ENCODE measurements at places on chromosomes 11 and 22.

DNA sequence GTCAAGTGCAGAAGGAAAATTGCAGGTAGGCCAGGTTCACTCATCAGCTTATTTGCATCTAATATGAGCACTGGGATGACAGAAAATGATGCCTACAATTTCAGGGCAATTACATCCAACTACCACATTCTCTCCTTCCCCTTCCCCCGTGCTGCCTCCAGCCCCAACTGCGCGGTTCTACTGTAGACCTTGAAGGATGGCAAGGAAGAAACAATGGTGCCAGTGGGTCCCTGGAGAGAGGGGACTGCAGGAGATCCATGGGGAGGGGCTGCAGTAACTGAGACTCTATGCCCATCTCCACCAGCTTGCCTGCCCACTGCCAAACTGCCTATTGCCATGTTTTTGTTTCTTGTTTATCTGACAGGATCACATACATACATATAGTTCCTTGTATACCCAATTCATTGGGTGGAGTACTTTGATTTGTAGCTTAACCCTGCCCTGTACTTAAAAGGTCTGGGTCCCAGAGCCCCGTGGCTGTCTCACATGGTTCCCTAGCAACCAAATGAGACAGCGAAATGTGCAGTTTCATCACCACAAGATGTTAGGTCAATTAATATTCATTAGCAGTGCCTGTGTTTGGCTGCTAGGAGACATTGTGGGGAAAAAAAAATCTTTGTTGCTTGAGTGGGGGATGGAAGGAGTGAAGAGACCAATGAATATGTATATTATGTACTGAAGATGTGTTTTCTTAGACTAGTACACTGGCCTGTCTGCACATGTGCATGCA, 253.5 kb upstream of the PLET1 start:
- DNase-seq, result no peak

GRCh38 chr11:2945031-2945756, 16.0 kb upstream of the PHLDA2 start:
- peak; percentile 46 for DNase-seq

DNA sequence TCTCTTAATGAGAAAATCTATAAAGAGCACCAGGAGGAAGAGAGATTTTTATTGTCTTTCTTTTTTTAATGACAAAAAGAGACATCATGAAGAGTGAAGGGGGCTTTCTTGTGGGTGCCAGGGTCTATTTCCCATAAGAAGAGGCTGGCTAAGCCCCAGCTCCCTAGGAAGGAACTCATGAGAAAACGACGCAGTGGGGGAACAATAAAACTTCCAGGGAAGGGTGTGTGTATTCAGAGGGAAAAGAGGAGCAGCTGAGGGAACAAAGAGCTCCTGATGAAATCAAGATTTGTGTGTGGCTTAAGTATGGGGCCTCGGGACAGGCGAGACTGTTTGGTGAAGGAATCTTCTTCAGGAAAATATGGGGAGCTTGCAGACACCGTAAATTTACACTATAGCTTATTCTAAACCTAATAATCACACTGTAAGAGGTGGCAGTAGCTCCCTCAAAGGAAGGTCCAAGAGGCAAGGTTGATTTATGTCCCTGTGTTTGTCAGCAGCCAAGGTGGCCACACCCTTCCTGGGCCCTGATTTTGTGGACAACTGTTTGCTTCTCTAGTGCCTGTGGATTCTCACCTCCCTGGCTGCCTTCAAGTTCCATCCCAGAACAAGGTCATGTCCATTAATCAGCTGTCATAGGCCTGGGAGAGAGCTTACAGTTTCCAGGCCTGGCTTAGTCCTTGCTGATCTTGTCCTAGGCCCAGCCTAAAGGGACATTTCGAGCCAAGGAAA, 615.7 kb downstream of the INSC start:
- DNase-seq, result no peak

DNA sequence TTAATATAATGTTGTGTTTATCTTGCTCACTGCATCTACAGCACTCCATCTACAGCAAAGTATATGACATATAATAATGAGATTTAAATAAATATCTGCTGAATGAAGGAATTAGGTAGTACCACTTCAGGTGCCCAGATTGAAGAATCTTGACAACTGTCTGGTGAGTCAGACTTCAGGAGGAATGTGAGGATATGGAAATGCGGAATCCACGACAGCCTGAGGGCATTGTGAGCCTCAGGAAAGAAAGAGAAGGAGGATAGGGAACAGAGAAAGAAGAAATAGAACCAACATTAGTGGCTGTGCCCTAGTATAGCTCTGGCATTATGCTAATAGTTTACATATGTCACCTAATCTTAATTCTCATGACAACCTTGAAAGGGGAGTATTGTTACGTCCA, 304.4 kb downstream of the AASDHPPT start:
- no peak for DNase-seq

DNA sequence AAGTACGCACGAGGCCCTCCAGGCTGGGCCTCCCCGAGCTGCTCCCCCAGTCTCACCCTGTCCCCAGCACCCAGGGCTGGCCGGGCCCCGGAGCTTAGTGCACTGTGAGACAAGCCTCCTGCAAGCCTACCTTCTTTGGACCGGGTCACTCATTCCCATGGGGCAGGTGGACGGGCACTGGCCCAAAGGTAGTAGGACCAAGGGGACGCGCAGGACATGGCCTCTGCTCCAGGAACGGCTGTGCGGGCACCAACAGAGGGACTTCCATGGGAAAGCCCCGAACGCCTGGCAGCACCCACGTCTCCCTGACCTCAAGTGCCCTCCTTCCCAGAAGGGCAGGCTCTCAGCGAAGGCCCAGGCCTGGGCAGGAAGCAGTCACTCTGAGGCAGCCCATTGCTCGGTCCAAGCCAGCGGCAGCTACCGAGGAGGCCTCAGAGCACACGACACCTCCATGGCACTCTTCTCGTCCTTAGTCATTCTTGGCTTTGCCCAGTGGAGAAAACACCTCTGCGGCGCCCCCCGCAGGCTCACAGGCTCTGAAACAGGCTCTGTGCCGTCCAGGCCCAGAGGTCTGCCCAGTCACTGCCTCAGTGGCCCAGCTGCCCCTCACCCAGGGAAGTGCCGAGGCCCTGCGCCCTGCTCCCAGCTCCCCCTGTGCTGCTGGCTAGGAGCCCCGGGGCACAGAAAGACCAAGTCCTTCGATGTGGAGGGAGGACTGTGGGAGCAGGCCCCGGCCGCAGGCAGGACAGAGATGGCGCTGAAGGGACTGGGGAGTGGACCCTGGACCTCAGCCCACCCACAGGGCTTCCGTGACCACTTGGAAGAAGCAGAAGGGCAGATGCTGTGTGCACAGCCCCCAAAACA, 3.8 kb downstream of the MOB2 start:
- DNase-seq, result no peak

- no peak for DNase-seq
These were observed 37.0 kb upstream of the LRRC55 start for GRCh38 chr11:57144531-57145320.

GRCh38 chr22:39232246-39232645, 12.5 kb downstream of the PDGFB start:
- DNase-seq, result no peak

GRCh38 chr22:25130462-25130861, 69.2 kb upstream of the CRYBB3 start:
- DNase-seq, result no peak

DNA sequence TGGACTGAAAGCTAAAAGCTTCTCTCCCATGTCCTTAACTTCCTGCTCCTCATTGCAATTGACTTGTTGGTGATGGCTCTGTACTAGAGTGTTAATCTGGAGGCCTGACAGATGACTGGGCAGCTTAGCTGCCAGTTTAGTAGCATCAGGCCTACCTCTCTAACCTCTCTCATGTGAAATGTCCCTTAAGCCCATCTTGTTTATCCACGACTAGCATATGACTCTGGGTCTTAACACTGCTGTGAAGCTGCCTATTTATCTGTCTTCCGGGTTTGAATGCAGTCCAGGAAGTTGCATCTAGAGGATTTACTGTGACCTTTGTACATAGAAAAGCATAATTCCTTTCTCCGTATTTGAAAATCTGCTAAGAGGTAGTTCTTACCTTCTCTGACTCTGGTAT, 85.3 kb upstream of the HORMAD2 start:
- no peak for DNase-seq

DNA sequence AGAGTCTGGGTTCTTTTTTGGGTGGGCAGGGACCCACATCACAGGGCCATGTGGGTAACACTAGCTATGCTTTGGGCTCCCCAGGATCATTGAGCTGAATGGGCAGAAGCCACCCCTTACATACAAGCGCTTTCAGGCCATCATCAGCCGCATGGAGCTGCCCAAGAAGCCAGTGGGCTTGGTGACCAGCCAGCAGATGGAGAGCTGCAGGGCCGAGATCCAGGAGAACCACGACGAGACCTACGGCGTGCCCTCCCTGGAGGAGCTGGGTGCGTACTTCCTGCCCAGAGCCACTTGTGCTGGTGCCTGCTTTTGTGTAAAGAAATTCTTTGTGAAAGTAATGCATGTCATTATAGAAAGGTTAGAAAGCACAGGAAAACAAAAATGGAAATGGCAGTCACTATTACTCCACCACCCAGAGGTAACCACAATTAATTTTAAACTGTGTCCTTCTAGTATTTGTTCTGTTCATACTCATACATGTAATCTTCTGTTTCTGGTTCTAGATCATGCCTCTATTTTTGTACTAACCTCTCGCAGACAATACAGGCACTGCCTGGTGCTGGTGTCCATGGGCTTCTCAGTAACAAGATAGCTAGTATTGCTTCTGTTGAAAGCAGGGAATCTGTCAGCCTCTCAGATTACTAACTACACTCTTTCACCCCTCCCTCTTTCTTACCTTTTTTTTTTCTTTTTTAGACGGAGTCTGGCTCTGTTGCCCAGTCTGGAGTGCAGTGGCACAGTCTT, 13.7 kb downstream of the CRY2 start:
- no peak for DNase-seq

GRCh38 chr11:57649826-57650738, at the start of gene YPEL4:
Gene YPEL4, minus strand, starts transcription at chr11:57649912. Its CDS starts 2,805 bp downstream, at chr11:57647107.
- peak; percentile 69 for DNase-seq

- DNase-seq, result no peak
These were observed 88.6 kb upstream of the DBX1 start for GRCh38 chr11:20248871-20249270.

- DNase-seq, result no peak
These were observed 27.1 kb upstream of the OPCML start for GRCh38 chr11:133559382-133559781.

- no peak for DNase-seq
These were observed 700.1 kb upstream of the RAG2 start for GRCh38 chr11:37298173-37298572.

GRCh38 chr11:44483919-44484610, 81.4 kb upstream of the CD82 start:
- no peak for DNase-seq

DNA sequence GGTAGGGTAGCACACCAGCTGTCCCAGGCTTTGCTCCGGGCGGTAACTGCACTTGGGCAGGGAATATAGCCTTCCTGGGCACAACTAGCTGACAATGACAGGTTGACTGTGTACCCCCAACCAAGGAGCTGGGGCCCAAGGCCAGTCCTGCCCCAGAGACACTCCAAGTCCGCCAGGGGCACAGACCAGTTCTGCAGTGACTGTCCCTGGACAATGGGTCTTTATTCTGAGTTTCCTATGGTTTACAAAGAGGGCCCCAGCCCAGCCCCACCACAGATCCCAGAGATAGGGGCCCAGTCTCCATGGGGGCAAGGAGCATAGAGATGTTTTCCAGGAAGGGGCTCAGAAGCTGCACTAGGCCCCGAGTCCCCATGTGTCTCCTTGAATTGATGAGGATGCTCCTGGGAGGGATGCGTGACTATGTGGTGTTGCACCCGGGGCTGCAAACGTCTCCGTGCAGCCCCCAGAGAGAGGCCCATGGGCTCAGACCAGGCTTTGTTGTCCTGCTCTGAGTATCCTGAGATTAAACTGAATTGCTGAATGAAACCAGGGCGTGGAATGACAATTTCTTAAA, 48.4 kb downstream of the CD6 start:
- no peak for DNase-seq

DNA sequence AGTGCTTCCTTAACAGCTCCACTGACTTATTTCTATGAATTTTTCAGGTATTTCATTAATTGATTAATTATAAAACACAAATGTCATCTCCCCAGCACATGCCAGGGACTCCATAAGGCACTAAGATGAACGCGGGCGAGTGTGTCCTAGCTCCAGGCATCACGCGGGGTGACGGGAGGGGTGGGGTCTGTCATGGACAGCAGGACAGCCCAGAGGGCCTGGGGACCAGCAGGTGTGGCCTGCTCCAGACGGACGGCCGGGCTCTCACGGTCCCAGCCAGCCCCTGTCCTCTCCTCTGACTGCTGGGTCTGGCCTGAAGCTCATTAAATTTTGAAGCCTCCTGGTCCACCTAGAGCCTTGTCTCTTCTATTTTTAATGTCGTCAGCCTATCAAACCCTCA, 531.1 kb downstream of the BRD1 start:
- no peak for DNase-seq

DNA sequence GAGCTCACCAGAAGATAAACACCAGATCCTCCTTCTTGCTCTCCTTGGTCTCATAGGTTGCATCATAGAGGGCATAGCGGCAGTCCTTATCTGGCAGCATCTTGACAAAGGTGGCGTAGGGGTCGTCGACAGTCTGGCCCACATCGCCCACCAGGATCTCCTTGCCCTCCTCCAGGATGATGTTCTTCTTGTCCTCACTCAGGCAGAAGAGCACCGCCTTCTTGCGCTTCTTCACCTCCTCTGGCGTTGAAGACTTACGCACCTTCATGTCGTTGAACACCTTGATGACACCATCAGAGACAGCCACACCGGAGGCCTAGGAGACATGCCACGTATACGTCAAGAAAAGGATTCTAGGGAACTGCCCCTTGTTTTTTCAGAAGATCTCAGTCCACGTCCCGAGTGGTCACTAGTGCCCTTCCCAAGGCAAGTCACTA, 2.0 kb downstream of the CFL1 start:
- DNase-seq, result no peak

GRCh38 chr11:117478126-117478860, 150.6 kb downstream of the CEP164 start:
- DNase-seq, result no peak

DNA sequence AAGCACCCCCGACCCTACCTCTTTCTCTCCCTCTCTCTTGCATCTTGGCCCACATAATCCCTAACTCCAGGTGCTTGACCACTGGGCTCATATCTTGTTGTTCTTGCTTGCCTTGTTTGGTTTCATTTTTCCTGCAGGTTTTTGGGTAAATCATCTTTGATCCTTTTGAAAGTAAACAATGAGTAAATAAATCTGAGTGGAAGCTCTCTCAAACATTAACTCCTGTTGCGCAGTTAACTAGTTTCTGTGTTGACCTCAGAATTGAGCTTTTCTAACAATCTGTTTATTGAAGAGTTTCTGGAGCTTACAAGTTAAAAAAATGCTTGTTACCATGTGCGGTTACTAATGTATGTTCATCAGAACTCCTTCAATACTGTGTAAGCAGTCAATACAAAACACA, 38.8 kb upstream of the MICAL2 start:
- no peak for DNase-seq

DNA sequence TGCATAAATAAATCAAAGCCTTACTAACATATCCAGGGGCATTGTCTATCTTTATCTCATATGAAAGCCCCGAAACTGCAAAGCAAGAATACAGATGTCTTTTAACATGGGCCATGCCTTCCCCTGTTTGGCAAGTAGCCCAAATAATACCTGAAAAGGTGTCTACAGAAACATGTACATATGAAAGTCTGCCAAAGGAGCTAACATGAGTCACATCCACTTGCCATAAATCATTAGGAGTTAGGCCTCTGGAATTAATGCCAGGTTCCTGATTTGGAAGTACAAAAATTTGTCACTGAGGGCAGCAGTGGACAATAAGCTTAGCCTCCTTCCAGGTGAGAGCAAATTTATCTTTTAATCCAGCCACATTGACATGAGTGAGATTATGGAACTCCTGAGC, 85.5 kb upstream of the PGR start:
- DNase-seq, result no peak

GRCh38 chr22:44947049-44947448, 62.8 kb downstream of the PHF21B start:
- DNase-seq, result no peak

- DNase-seq, result no peak
These were observed 106.4 kb downstream of the DSCAML1 start for GRCh38 chr11:117690484-117691217.
